Stimulated activated CD8-positive, alpha-beta memory T cell treated with anti-CD3 and anti-CD28 coated beads, Interleukin-15, amount 100 ng/mL, for 24 hours (primary cell): ENCODE measurements at places on chromosomes 13 and 19.

GRCh38 chr13:35886332-35887114 lies 244.7 kb downstream of the DCLK1 start:
- DNase-seq = no peak

DNA sequence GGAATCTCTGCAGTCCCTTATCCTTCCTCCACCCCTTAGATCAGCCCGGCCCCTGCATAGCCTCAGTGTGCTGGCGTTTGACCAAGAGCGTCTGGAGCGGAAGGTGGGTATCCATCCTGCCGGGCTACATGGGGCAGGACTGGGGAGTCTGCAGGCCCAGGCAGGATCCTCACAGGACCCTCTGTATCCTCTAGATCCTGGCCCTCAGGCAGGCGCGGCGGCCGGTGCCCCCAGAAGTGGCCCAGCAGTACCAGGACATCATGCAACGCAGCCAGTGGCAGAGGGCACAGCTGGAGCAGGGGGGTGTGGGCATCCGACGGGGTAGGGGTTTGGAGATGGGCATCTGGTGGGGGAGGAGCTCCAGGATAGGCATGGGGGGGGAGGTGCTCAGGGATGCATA lies 8.9 kb downstream of the PODNL1 start:
- DNase-seq = no peak

- no peak for DNase-seq
These were observed 1.5 kb upstream of the OBI1 start for GRCh38 chr13:78660495-78660857.

DNA sequence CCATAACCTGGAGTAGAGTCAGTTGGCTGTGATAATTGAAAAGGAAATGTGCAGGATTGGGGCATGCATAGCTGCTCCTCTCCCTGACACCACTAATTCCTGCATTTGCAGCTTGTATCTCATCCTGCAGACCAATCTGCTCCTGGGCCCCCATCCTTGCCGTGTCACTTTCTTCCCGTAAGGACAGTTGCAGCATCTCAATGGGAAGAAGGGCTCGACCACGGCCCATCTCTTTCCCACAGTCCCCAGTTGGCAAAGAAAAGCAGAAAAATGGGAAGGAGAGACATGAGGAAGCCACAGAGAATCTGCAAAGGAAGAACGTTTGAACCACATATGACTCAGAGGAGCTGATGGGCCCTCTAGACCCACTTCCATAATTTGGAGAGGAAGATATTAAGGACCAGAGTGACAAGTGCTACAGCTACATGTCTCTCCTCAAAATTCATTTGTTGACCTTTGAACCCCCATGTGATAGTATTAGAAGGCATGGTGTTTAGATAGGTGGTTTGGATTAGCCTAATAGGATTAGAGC lies 1.8 kb upstream of the SIGLEC12 start:
- DNase-seq = no peak

GRCh38 chr13:114022876-114023275 lies 49.0 kb upstream of the C13orf46 start:
- no peak for DNase-seq
